ENCODE measurements at places on chromosomes 1 and 21.

- no peak for DNase-seq
Observed at GRCh38 chr1:43981135-43981491, 2.1 kb downstream of the B4GALT2 start.

DNA sequence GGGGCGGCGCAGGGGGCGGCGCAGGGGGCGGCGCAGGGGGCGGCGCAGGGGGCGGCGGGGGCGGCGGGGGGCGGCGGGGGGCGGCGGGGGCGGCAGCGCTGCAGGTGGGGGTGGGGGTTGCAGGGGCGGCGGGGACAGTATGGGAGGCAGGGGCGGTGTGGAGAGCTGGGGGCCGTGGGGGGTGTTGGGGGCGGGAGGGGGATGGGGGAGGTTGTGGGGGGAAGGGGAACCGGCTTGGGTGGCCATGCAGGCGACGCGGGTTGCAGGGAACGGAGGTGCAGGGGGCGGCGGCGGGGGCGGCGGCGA, 13.0 kb upstream of the SLC19A1 start:
- DNase-seq = no peak

GRCh38 chr1:202133989-202134388, 10.5 kb downstream of the ARL8A start:
- DNase-seq = no peak

DNA sequence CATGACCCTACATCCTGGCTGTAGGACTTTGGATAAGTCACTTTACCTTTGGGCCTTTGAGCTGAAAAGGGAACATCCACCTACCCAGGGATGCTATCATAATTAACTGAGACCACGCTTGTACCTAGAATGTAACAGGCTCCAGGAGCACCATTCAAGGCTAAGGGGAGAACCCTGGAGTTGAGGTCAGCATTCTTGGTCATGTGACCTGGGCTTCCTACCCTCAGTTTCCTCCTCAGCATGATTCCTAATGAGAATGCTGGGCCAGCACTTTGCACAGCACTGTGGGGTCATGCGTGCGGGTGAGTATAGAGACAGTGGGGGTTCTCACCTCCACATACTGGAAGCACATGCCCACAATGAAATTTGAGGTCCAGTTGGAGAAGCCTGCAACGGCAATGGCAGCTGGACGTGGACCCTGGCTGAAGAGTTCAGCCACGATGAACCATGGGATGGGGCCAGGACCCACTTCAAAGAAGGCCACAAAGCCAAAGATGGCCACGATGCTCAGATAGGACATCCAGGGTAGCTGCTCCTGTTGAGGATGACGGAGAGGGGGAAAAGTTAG, 31.3 kb downstream of the SLC2A1 start:
- DNase-seq = no peak

DNA sequence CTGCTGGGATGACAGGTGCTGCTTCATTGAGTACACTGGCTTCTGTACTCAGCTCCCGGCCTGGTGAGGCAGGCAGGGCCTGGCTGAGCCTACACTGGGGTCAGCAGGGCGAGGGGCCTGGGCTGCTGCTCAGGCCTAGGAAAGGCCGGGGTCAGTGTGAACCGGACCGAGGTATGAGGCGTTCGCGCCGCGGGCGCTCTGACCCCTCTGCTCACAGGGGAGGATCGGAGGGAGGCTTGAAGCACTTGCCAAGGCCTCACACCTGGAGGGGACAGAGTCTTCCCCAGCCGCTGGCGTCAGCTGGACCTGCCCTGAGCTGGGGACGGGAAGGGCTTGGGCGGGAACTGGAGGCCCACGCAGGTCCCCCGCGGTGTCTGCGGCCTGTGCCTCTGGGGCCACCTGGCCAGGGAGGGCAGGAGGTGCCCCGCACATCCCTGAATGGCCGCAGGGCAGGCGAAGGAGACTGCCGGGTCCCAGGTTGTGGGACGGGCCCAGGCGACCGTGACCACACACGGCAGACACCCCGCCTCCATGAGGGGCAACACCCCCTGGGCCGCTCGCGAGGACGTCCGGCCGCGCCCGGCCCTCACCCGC, 466 bp downstream of the PEX10 start:
- no peak for DNase-seq

- no peak for DNase-seq
Observed at GRCh38 chr1:12445257-12445656, 172.8 kb downstream of the DHRS3 start.

- no peak for DNase-seq
Observed at GRCh38 chr1:66502086-66502485, 31.9 kb upstream of the SGIP1 start.

- DNase-seq = no peak
Observed at GRCh38 chr21:45670731-45671130, 27.2 kb downstream of the PCBP3 start.

DNA sequence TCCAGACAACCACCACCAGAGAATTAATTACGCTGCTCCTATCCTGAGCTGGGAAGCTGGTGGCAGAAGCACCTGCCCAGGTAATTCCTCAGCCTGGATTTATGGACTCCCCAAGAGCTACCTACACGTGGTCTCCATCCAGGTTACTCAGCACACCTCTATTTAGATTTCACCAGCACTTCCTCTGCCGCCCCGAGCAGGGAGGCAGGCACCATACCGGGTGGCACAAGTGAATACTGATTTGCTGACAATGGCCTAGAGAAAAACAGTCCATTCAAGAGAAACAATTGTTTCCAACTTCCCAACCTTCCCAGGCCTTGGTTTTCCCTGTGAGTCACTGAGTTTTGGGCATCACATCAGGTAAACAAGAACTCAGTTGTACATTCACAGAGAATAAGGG, 134.3 kb downstream of the MATN1 start:
- no peak for DNase-seq

DNA sequence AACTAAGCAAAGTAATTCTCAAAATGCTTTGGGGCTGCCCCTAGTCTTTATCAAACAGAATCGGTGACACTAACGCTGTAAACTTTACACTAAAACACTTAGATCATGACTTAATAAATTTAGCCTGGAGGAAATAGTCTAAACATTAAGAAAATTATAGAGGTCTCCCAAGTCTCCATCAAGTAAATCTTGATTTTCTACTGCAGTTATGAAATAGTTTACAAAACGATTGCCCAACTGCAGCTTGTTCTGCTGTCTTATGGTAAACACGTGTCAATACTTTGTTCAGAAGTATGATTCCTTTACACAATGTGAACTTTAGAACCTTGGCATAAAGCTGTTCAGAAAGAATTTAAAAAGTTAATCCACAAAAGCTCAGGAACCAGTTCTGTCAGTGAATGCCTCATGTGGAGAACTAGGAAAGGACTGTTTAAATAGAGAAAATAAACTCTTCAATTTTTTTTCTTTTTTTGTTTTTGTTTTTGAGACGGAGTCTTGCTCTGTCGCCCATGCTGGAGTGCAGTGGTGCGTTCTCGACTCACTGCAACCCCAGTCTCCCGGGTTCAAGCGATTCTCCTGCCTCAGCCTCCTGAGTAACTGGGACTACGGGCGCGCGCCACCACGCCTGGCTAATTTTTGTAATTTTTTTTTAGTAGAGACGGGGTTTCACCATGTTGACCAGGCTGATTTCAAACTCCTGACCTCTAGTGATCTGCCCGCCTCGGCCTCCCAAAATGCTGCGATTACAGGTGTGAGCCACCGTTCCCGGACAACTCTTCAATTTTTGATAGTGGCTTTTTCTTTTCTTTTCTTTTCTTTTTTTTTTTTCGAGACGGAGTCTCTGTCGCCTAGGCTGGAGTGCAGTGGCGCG, 1.6 kb downstream of the DDI2 start:
- no peak for DNase-seq

DNA sequence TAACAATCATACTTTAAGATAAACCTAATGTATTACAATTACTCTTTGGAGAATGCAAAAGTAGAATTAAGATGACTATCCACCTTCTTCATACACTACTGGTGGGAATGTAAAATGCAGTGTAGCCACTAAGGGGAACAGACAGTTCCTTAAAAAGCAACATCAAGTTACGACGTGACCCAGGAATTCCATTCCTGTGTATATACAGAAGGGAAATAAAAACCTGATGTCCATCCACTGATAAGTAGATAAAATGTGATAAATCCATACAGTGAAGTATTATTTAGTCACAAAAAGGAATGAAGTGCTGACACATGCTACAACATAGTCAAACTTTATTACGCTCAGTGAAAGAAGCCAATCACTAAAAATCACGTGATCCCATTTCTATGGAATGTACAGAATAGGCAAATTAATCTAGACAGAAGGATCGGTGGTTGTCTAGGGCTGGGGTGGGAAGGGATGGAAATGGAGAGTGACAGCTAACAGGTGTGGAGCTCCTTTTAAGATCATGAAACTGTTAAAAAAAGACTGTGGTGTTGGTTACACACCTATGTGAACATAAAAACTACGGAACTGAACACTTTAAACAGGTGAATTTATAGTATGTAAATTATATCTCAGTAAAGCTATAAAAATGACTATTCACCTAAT, 42.1 kb downstream of the NRIP1 start:
- no peak for DNase-seq

GRCh38 chr1:31122101-31122735, 56.7 kb upstream of the PUM1 start:
- DNase-seq = no peak

GRCh38 chr1:11935057-11935412, 518 bp downstream of the PLOD1 start:
- no peak for DNase-seq

- peak; percentile 39 for DNase-seq
Observed at GRCh38 chr1:206713070-206713469, 28.4 kb downstream of the MAPKAPK2 start.

DNA sequence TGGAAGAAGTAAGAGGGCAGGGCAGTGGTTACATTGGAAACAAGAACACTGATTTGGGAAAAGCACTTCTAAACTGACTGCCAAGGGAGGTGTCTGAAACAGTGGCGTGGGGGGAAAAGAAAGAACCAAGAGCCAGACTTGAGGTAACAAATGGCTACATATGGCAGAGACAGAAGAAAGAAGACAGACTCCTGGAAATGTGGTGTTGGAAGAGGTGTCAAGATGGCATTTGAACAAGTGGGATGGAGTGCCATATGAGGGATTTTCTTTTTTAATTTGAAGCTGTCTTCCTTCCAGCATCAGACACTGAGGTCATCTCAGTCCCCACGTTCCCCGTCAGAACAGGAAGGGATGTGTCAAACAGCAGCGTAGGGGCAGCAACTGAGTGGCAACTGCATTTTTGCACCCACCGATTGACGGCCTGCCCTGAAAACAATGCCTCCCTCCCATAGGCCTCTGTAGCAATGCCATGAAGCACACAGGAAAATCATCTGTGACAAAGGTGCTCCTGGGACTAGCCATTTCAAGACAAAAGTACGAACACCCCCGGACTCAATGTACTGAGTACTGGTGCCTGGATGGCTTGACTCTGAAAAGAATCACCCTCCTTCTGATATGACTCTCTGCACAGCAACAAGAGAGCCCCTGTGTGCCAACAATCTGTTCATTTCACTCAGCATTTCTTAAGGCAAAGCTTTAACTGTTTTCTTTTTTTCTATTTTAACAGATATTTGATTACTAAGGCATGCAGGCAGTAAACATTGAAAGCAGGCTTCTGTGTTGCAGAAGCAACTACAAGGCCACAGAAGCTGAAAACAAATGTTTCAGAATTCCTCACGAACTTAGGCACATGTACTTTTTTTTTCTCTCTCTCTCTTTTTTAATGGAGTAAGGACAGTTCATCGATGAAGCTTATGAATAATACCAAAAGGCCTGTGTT, 37.0 kb downstream of the LPAR3 start:
- no peak for DNase-seq

DNA sequence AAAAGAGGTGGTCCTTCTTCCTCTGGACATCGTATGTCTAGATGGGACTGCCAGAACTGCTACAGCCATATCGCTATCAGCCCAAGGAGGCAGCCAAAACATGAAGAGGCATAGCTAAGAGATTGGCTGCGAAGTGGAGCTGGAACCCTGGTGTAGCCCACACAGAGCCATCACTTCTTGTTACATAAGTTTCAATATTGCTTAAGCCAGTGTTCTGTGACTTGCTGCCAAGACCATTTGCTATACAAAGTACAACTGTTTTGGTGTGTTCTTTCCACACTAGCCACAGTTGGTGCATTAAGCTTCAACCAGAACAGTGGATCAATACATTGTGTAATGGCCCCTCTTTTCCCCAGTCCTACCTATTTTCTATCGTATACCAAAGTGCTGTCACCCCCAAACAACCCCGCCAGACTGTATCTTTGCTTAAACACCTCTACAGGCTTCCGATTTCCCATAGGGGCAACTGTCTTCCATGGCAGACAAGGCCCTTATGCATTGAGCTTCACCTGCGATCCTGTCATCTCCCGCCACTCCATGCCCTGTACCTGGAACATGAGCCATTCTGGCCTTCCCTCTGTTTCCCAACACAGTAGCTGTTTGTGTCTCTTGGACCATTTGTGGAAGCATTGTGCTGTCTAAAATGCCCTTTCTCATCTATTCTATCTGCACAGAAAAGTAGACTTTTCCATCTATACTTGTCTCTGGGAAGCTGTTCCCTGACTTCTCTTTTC, 241.8 kb downstream of the TTLL7 start:
- no peak for DNase-seq

- no peak for DNase-seq
Observed at GRCh38 chr21:31531967-31532366, 127.5 kb upstream of the SOD1 start.

GRCh38 chr1:116544588-116545358, 26.1 kb downstream of the CD58 start:
- DNase-seq = no peak

- DNase-seq = no peak
Observed at GRCh38 chr1:30526652-30527345, 196.6 kb downstream of the MATN1 start.

GRCh38 chr1:183477986-183478781, 5.9 kb downstream of the SMG7 start:
- no peak for DNase-seq

Measured in T-helper 1 cell (primary cell).